ENCODE measurements at places on chromosomes 6 and 20.

GRCh38 chr6:142398353-142398752 is 96.5 kb downstream of the ADGRG6 start:
- DNase-seq: no peak

GRCh38 chr20:32535953-32536823 is 48.9 kb downstream of the NOL4L start:
- peak; percentile 54 for DNase-seq

DNA sequence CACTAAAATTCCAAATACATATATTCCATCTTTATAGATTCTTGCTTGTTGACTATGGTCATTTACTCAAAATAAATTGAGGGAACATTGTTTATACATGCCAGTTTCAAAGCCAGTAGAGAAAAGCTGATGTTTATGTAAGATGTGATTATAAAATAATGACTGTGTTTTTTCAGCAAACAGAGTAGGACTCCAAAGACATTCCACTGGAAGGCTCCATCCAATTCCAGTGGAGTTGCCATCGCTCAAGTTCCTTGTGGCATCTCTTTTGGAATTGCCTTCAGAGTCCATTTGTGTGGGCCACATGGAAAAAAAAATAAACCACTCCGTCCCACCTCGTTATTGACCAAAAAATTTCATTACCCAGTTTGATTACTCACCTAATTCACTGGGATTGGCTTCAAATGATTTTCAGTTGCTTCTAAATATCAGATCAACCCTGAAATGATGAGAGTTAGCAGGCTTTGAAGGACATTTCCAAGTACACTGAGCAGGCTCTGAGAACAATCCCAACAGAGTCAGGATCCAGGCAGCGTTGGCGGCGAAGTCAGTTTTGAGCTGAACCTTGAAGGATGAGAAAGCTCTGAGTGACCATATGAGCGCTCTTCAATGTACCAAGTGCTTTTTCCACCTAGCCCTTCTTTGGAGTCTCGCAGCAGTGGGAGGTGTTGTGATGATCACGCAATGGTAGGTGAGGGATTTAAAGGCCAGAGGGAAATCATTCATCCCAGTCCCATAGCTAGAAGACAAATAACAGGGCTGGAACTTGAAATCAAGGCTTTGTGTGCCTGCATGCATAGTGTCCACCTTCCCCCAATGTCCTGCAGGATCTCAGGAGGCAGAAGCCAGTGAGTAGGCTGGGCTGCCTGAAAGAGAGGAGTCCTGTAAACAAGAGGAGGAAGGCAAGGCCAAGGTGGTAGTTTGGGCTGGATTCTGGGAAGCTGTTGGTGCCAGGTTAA is 281.7 kb downstream of the CDC5L start:
- no peak for DNase-seq

GRCh38 chr6:28751514-28751913 is 172.3 kb downstream of the TRIM27 start:
- no peak for DNase-seq

- no peak for DNase-seq
These were observed 897 bp upstream of the STMN3 start for GRCh38 chr20:63653974-63654668.

- DNase-seq: no peak
These were observed 699.1 kb downstream of the EPM2A start for GRCh38 chr6:145036236-145036635.

GRCh38 chr6:71419217-71420094 is 130.8 kb downstream of the OGFRL1 start:
- no peak for DNase-seq

GRCh38 chr6:167930295-167930694 is 67.2 kb upstream of the KIF25 start:
- no peak for DNase-seq

DNA sequence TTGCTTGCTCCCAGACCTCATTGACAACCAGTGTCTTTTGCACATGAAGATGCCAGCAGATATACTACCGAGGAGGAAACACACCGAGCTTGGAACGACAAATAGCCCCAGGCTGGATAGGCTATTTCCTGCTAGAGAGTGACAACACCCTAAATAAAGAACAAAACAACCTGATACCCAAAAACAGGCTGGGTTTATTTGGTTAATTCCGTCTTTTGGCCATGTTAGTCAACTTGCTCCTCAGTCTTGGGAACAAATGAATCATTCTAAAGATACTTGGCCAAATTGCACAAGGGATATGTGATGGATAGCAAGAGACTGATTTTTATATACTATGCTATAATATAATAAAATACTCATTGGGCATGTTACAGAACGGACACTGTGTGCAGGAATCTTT is 11.5 kb upstream of the MUC22 start:
- DNase-seq: no peak

- DNase-seq: no peak
These were observed 31.1 kb upstream of the DLGAP4 start for GRCh38 chr20:36275011-36275410.

DNA sequence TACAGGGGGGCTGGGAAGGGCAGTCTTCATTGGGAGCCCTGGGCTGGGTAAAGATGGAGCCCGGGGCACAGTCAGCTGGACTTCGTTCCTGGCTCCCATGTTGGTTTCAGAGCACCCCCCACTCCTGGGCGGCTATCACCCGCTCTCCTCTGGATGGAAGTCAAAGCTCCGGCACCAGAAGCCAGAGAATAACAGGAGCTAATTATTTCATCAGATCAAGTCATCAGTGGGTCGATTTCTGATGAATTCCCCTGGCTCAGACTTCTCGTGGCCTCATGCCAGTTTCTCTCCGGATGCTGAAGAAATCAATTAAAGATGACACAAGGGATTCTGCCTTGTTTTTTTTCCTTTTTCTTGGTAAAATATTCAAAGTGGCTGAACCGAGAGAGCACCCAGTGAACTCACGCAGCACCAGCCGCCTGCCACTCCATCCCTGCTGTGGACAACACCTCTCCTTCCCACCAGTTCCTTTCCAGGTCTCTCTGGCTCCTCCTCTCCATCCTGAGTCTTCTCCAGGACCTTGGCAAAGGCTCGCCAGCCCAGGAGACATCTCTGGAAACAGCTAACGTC is 22.5 kb downstream of the SULF2 start:
- DNase-seq: no peak

DNA sequence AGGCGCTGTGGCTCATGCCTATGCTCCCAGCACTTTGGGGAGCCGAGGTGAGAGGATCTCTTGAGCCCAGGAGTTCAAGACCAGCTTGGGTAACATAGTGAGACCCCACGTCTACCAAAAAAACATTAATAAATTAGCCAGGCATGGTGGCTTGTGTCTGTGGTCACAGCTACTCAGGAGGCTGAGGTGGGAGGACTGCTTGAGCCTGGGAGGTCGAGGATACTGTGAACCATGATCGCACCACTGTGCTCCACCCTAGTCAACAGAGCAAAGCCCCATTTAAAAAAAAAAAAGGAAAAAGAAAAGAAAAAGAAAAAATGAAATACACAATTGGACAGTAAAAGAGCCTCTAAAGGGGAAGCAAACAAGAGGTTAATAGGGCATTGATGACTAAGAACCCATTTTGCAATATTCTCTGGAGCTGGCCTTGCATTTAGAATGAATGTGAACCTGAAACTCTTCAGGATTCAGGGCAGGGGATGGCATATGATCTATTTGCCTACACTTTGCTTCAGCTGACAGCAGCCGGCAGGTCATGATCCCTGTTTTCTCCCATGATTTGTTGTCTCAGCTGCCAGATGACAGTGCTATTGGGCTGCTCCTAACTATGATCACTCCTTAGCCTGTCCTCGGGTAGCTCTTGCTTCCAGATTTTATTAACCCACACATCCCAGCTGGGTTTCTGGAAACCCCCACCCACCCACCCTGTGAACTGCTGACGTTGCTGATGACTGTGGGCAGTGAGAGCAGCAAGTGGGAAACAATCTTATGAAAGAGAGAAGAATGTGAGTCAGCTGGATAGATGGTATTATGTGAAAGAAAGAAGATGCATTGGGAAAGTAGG is 83.8 kb upstream of the ELOVL5 start:
- DNase-seq: no peak

- DNase-seq: no peak
These were observed 42.0 kb downstream of the PTPRK start for GRCh38 chr6:128478230-128479047.

GRCh38 chr6:1825926-1826325 is 216.2 kb downstream of the FOXC1 start:
- DNase-seq: no peak

GRCh38 chr6:134549854-134550253 is 231.9 kb upstream of the SGK1 start:
- no peak for DNase-seq

GRCh38 chr20:39090906-39091305 is 128.8 kb downstream of the DHX35 start:
- DNase-seq: no peak

DNA sequence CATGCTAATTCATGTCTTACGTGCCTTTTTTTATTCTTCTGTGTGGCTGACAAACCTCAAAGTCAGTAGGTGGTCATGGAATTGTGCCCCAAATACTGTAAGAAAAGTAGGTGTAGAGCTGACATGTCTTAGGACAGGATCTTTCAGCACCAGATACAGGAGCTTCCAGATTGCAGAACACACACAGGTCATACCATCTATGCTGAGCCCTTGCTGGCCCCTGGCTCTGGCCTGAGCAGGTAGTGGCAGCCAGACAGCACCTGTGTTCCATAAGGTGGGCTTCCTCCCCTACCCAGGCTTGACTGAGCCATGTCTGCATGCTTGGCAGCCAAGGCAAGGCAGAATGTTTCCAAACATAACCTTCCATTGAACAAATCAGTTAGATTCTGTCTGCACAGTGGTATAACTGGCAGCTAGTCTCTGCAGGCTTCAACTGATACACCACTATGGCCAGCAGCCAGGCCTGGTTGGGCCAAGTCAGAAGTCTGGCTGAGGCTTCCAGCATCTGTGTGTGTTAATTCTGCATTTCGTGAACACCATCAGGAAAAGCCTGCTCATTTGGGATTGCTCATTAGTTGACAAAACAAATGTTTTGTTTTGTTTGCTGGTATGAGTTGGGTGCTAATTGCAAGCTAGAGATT is 366.5 kb downstream of the FOXA2 start:
- no peak for DNase-seq

GRCh38 chr20:53990768-53991450 is 79.5 kb downstream of the BCAS1 start:
- DNase-seq: no peak

- no peak for DNase-seq
These were observed 7.0 kb downstream of the RCAN2 start for GRCh38 chr6:46484081-46484820.

DNA sequence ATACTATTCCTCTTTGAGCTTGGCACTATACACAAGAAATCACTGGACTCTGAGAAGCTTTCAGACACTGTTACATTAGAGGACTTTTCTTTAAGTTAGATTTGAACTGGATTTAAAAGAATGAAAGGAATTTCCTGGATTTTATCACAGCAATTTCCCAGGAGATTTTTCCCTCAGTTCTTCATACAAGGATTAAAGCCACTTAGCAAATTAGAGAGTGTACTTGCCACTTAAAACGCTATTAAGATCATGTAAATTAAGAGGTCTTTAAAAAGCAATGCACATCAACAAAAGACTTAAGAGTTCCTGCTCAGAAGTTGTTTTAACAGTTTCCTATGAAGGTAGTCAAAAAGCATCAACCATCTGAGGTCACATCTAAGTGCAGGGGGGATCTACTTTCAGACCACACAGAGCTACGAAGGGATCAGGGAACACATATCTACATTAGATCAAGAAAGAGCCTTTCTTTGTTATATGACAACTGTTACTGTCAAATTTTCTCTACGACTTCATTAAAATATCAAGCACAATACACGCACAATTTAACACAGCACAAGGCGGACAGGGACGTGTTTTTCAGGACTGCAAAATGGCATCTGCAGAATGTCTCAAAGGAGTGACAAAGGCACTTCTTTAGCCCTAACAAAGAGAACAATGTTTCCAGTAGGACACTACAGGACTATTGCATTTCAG is 65.8 kb downstream of the EPB41L2 start:
- no peak for DNase-seq

DNA sequence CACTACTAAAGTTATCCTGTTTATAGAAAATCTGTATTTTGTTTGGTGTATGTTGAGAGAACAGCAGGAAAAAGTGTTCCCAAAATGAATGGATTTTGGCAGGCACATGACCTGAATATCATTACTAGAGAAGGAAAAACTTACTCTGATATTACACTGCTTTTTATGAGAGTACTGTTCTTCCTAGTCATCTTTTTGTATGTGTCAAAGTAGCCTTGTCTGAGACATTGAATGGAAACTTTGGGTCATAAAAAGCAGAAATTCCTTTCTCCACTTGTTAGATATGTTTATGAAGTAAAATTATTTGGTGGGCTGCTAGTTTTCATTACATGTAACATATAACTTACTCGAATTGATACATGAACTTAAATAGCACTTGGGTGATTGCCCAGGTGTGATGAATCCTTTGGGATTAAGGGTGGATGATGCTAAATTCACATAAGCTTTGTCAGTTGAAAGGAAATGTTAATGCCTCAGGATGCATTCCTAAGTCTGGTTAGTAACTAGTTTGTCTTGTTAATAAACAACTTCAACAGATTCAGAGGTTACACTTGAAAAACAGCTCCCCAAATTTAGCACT is 206.7 kb downstream of the CENPW start:
- DNase-seq: no peak

DNA sequence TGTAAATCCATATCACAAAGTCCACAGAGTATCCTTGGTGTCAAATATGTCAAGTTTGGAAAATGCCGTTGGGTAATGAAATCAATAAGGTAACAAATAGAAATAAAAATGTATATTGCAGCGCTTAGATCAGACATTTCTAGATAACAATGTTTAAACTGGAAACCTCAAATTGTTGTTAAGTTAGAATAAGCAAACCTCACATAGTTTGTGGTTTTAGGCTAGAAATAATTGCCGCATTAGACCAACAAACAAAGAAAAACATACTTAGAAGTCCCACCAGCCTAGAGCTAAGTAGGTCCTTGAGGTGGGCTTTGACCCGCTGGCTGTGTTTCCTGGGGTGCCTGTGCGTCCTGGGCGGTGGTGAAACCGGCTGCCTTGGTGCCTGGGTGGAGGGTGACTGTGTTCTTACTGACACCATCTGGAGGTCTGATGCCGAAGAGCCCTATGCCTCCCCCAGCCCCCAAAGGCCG is 71.4 kb downstream of the DACT2 start:
- DNase-seq: no peak

- DNase-seq: no peak
These were observed 5.2 kb upstream of the IL17A start for GRCh38 chr6:52180787-52181558.

DNA sequence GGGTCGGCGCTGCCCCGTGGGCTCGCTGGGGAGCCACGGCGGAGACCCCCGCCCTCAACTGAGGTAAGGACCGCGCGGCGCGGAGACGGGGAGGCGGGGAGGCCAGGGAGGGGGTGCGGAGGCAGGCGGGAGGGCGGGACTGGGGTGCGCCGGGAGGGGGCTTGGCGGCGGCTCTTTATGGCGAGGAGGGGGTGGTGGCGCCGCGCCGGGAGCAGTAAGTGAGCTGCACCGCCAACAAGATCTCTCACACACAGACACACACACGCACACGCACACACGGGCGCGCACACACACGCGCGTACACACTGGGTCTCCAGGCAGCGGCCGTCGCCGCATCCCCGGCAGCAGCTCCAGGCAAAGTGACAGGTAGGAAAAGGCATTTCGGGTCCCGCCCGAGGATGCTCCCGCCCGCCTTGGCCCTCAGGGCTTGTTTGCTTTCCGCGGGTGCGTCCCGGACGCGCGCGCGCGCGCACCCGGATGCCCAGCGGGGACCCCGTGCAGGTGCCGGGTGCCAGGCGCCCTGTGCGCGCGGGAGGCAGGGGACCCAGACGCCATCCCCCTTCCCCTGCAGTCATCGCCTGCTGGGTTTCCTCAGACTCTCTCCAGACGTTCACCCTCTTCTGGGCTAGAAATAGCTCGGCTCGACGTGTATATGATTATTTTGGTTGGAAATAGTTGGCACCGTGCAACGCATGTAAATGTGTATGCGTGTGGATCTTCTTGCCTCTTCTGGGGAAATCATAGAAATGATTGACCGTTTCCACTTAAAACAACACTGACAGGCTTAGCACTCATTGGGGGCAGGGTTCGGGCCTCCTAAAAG is at the start of gene PLCB4:
PLCB4 (plus strand) TSS at position 247 of the 823 bp plus-strand sequence. CDS start 238,728 bp downstream, outside the sequence.
- no peak for DNase-seq

Measured in stimulated activated CD4-positive, alpha-beta T cell treated with anti-CD3 and anti-CD28 coated beads, Interleukin-15, amount 100 ng/mL, for 1 hour (primary cell).